ENCODE measurements at places on chromosomes 13 and 19.

- DNase-seq = no peak
Observed at GRCh38 chr19:6707011-6707657, 13.3 kb downstream of the C3 start.

DNA sequence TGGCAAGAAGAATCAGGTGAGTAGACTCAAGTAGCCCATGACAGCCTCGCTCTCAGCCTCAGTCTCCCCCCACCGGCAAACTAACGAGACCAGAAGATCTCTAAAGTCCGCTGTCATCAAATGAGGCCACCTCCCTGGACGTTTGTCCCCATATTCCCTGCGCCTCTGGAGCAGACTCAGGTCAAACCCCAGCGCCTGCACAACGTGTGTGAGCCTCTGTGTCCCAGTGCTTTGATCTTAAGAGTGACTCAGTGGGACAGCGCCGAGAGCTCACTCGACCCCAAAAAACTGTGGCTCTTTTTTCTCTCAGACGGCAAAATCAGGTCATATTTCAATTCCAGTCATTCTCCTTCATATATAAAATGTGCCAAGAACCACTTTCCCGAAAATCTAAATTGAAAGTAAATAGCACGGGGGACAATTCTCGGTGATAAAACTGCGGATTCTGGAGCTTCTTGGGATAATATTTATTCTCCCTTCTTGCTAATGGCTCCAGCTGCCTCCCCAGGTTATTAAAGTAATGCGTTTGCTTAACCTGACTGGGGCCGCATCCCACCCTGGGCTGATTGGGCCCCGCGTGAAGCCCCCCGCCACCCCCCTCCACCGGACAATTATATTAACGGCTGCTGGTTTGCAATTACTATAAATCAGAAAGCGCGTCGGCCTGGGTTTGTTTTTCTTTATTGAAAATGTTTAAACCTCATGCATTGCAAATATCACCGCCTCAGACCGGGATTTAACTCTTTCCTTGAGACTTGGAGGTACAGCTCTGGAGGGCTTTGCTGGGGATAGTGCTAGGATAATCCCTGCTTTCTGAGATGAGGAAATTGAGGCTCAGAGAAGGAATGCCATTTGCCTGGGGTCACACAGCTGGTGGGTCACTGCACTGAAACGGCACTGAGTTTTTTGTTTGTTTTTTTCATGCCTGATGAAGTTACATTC, 37.5 kb upstream of the ZNRF4 start:
- DNase-seq = no peak

DNA sequence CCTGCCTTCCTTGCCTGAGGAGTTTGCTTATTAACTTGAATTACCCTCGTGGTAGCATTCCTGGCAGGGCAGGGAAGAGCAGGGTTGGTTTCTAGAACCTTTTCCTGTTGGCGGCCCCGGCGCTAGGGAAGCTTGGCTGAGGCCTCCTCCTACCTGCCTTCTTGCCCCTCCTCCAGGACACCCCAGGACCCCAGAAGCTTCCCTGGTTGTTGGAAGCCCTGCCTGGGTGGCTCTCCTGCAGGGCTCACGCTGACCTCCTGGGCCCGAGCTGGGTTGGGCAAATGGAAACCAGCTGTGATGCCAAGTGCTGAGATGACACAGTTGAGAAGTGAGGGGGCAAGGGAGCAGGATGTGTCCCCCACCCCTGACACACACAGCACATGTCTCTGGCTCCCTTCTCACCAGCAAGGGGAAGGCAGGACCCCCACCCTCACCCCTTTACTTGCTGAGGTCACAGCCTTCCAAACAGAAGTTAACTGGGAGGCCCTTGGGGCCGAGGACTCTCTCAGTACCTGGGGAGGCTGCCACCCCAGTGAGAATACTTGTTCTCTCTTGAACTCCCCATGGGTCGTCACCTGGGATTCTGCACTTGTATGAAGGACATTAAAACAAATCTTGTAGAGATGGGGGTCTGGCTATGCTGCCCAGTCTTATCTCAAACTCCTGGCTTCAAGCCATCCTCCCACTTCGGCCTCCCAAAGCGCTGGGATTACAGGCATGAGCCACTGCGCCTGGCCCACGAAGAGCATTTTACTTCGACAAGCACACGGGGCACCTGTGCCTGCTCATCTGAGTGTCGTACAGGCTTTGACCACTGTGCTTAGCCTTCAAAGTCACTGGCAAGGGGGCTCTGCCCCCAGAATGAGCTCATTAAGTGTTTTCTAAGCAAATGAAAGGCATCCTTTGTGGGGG, 10.5 kb downstream of the CEBPA start:
- no peak for DNase-seq

DNA sequence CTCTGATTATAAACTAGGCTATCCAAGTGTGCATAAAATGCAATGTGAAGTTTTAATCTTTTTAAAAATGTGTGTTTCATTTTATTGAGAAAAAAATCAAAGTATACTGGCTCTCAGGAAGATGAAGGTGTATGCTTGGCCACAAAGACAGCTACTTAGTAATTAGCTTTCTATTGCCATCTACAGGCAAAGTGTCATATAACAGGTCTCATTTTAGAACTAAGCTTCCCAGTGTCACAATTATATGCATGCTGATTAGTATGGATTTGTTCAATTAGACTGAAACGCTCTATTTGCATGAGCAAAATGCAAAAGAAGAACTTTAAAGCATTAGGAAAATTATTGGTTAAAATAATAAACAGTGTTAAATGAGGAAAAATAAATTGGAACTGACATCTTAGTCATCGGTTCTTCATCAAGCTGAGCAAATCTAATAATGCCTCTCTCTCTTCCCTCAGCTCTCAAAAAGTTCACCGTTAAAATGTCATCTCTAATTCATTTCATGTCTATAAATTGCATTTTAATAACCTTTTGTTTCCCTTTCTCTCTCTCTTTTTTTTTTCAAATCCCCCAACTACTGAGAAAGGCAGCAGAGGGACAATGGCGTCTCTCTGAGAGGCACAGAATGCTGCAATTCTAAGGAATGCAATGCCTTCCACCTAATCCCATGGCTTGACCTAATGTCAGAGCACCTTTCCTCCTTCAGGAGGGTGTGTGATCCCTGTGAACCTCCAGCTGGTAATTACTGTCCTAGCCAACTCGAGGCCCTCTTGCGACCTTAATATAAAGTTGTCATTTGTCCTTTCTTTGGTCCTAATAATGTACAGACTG, 313.1 kb upstream of the MAB21L1 start:
- DNase-seq = peak; percentile 77

DNA sequence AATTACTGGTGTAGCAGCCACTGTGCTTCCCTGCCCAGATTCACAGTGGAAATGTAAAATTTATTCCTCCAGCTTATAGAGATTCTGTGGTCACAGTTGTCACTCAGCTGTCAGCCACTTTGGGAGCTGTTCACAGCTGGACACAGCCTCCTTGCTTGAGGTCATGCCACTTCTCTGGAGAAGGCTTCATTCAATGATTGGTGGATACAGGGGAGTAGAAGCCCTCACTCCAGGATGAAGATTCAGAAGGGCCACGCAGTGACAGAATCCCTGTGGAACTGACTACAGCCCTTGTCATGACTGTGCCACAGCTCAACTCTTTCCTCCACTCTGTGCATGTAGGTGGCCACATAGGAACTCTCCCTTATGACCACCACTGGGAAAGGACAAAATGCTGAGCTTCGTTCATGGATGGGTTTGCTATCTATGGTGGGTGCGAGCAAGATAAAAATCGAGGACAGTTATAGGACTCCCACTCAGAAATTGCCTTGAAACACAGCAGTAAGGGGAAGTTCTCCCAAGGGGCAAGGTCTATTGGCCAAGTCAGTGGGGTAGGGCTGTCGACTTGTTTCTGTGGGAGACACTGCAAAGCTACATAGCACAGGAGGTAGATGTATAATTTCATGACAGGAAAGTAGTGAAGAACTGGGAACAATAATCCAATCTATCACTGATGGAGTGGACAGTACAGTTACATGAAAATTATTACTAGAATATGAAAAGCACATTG, 98.7 kb downstream of the CCNA1 start:
- no peak for DNase-seq

DNA sequence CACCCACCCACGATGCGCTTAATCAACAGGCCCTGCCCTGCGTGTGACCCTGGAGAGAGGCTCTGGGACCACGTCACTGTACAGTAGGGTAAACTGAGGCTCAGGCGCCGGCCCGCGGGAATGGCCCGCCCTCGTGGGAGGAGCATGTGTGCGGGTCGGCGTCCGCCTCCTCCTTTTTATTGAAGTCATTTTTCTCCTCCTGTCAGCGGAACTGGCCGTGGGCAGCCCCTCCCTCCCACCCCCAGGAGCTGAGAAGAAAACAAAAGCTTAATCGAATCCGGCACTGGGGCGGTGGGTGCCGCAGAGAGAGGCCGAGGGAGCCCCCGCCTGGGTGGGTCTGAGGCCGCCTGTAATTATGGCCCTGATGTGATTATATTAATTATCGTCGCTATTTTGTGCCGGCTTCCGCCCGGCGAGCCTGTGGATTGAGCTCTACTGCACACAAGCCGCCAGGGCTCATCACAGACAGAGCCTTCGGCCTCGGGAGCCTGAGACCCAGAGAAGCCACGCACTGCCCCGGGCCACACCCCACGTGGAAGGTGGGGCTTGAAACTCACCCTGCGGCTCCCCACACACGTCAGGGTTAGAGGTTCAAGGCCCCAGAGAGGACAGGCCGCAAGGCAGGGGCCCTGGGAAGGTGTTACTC, 7.0 kb downstream of the C2CD4C start:
- no peak for DNase-seq

DNA sequence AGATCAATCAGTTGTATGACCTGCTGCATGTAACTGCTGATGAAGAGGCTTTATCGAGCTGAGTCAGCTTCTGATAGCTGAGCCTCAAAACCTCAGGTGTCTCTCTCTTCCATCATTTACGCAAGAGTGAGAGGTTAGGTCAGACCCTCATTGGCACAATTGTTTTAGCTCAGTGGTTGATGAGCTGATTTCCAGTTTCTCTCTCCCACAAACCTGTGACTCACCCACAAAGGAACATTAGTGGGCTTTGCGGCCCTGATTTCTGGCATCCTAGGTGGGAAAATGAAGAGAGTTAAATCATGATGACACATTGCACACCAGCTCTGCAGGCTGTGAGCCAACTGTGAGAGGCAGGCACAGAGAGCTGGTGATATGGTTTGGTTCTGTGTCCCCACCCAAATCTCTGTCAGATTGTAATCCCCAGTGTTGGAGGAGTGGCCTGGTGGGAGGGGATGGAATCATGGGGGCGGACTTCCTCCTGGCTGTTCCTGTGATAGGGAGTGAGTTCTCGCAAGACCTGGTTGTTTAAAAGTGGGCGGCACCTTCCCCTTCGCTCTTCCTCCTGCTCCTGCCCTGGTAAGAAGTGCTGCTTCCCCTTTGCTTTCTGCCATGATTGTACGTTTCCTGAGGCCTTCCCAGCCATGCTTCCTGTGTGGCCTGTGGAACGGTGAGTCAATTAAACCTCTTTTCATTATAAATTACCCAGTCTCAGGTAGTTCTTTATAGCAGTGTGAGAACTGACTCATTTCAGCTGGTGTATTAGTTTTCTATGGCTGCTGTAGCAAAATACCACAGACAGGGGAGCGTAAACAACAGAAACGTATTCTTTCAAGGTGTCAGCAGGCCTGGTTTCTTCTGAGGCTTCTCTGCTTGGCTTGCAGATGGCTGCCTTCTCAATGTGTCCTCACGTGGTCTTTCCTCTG, 33.5 kb upstream of the TMTC4 start:
- no peak for DNase-seq

DNA sequence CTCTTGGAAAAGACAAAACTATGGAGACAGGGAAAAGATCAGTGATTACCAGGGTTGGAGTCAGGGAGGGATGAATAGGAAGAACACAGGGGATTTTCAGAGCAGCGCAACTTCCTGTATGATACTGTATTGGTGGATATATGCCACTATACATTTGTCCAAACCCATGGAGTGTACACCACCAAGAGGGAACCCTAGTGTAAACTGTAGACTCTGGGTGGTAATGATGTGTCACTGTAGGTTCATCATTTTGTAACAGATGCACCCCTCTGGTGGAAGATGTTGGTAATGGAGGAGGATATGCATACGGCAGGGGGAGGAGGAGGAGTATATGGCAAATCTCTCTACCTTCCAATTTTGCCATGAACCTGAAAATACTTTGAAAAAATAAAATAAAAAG, 68.1 kb downstream of the UFM1 start:
- DNase-seq = no peak

- no peak for DNase-seq
Observed at GRCh38 chr19:789701-790060, 7.6 kb upstream of the PTBP1 start.

DNA sequence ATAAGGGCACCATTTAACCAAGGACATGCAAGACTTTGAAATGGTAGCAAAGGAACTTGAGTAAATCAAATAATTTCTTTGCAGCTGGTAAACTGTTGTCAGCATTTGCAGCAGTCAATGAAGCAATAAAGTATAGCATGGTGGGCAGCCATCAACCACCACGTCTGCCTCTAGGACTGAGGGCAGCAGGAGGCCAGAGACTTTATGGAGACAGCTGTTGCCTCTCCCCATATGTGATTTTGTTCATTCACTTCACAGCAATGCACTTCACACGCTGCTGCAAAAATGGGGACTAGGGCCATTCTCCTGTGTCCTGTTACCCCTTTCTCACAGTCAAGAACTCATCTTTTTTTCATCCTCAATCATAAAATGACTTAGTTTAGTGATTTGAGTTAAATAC, 51.3 kb upstream of the PCDH9 start:
- no peak for DNase-seq

DNA sequence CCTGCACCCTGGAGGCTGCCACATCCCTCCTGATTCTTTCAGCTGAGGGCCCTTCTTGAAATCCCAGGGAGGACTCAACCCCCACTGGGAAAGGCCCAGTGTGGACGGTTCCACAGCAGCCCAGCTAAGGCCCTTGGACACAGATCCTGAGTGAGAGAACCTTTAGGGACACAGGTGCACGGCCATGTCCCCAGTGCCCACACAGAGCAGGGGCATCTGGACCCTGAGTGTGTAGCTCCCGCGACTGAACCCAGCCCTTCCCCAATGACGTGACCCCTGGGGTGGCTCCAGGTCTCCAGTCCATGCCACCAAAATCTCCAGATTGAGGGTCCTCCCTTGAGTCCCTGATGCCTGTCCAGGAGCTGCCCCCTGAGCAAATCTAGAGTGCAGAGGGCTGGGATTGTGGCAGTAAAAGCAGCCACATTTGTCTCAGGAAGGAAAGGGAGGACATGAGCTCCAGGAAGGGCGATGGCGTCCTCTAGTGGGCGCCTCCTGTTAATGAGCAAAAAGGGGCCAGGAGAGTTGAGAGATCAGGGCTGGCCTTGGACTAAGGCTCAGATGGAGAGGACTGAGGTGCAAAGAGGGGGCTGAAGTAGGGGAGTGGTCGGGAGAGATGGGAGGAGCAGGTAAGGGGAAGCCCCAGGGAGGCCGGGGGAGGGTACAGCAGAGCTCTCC, 6.9 kb upstream of the CEACAM5 start:
- no peak for DNase-seq

- DNase-seq = no peak
Observed at GRCh38 chr19:44050740-44051649, 841 bp upstream of the ZNF223 start.

GRCh38 chr13:113972451-113973217, 1.2 kb downstream of the C13orf46 start:
- DNase-seq = no peak

- no peak for DNase-seq
Observed at GRCh38 chr13:79646880-79647279, 165.9 kb downstream of the NDFIP2 start.

Data from hippocampal formation (tissue), 2 donors.